ENCODE measurements at places on chromosomes 5 and 9. TPM values are rescaled to one million over a fixed set of nuclear protein-coding genes. Genes with fewer than 3 reads are reported as not detected.

Gene SPAAR
- 14.4 TPM for total RNA-seq

Gene SPATA31C1
- not detected for total RNA-seq

Gene PCDHGB4
- 6.1 TPM for total RNA-seq

GRCh38 chr5:92749943-92750342, 831.1 kb downstream of the NR2F1-AS1 start:
- no peak for DNase-seq

- no peak for DNase-seq
Measured at GRCh38 chr5:176362233-176362490, 598 bp upstream of the KIAA1191 start.

DNA sequence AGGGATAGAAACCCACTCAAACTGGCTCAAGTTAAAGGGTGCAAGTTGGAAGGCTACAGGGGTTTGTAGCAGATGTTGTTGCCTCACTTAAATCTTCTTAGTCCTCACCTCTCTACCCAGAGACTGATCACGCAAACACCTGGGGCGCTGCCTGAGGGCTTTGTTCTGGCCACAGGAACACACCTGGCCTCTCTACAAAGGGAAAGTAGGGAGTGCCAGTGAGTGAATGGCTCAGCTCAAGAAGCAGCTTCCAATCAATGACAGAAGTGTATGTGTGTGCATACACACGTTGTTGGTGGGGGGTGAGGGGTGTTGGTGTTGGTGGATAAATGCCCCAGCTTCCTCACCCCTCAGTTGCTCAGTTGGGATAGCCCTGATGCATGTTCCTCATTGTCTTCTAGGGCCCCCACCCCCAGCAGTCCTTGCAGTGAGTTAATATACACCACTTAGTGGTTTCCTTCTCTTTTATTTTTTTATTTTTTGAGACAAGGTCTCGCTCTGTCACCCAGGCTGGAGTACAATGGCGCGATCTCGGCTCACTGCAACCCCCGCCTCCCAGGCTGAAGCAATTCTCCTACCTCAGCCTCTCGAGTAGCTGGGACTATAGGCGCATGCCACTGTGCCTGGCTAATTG, 30.6 kb upstream of the CTNNA1 start:
- DNase-seq, result no peak

All from heart right ventricle (tissue), 16 donors.